ENCODE measurements at places on chromosomes 11 and 22.

GRCh38 chr11:75773595-75774353 is 5.2 kb downstream of the DGAT2 start:
- peak; percentile 75 for DNase-seq

DNA sequence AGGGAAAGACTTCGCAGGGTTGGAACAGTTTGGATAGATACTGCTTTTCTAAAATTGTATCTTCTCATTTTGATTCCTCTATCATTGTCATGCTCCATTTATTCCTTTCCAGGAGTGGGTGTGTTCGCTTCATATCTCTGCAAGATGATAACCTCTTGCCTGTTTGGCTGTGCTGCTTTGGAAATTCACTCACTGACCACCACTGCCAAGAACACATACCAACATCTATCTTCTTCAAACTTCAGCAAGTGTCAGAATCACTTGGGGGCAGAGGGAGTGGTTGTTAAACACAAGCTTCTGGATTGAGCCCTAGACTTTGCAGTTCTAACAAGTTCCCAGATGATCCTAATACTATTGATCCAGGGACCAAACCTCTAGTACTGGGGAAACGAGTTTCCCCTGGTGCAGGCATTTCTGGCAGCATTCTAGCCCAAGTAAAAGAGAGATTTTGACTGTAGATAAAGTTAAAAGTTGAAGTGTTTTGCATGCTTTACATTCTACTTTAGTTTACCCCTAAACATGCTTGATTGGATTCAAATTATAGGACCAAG is 11.5 kb upstream of the DKK3 start:
- DNase-seq, result no peak

- DNase-seq, result no peak
Observed at GRCh38 chr22:46561435-46561905, 24.1 kb upstream of the CELSR1 start.

DNA sequence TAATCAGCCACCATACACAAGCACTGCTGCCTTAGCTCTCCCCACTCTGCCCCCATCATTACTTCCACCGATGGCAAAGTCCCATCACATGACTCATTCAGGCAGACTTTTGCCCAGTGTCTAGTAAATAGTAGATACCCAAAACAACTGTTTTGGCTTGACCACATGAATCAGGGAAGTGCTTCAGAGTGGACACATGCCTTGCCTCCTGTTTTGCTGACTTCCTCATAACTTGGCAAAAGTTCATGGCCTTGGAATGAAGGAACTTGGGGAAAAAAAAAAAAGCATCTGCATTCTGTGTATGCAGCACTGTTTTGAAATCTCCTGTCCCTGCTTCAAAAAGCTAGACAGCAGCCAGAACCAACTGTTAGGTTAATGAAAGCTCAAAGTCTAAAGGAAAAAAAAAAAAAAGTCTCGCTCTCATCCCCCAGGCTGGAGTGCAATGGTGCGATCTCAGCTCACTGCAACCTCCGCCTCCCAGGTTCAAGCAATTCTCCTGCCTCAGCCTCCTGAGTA is 335.3 kb downstream of the FAM181B start:
- no peak for DNase-seq

- DNase-seq, result no peak
Observed at GRCh38 chr11:41943656-41944055, 484.2 kb upstream of the LRRC4C start.

DNA sequence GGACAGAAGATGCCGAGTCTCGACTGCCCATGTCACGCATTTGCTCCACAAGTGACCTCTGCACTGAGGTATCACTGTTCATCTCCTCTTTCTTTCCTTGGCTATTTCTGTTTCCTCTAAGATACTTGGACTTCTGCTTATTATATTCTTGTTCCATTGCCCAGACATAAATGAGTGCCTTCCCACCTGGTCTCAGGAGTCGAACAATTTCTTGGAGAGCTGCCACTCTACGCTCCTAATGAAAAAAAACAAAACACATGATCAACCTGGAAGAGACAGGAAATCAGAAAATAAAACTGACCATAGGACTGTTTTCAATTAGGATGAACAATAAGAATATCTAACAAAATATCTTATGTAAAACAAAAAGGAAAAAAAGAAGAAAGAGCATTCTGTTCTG is 47.4 kb upstream of the CWF19L2 start:
- DNase-seq, result no peak

Data from CD4-positive, alpha-beta T cell treated with Interleukin-4 for 1 hour (primary cell).